ENCODE measurements at places on chromosomes 2 and 18.

DNA sequence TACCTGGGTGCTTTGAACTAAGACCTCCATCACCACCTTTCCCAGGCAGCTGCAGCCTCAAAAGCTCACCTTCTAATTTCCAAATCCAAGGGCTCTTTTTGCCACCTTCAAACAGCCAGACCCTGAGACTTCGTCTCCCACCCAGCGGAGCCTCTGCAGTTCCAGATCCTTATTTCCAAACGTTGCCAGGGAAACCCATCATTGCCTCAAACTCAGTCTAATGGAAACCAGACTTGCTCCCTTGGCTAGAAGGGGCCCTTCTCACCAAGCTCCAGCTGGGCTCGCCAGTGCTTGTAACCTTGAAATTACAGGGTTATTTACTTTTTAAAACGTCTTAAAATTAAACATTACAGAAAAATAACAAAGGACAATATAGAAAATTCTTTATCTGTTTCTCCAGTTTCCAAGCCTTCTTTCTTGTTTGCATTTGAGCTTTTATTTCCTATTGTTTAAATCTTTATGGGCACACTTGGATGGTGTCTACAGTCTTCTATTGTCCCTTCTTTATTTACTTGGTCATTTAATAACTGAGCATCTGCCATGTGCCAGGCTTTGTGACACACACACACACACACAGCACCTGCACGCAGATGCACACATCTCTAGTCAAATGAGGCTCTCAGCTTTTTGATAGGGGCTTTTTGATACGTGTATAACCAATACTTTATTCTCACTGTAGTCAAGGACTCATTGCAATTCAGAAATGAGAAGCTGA lies 36.1 kb downstream of the TRPM8 start:
- DNase-seq, result no peak

DNA sequence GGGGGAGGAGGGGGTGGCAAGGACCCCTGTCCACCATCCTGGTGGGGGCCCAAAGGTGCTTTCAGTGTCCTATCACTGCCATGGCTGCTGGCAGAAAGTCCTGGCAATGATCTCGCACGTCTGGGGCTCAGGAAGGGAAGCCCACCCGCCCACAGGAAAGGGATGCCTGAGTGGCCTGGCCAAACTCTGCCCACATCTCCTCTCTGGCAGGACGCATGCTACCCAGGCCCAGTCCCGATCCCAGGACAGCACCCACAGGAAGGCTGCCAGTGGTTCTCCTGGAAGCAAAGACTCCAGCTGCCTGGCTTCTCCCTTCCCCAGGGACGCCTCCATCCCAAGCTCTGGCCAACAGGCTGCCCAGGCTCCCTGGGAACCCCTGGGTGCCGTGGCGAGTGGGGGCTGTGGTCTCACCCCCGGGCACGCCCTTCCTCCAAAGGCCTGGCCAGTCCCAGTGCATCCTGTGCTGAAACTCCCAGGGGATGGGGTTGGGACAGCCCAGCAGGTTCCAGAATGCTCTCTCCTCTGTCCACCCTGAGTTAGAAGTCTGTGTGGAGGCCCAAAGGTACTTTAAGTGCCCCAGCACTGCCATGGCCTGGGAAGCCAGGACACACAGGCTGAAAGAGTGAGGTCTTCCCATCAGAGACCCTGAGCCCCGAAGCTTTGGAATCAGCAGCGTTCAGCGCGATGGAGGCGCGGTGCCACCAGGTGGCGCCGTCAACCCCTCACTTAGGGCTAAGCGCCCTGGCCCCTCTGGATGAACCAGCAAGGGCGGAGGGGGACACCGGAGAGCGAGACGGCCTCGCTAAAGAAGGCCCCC lies 29.8 kb upstream of the TAF1B start:
- peak; percentile 41 for DNase-seq

- no peak for DNase-seq
These were observed 28.7 kb upstream of the CABLES1 start for GRCh38 chr18:23106575-23106974.

DNA sequence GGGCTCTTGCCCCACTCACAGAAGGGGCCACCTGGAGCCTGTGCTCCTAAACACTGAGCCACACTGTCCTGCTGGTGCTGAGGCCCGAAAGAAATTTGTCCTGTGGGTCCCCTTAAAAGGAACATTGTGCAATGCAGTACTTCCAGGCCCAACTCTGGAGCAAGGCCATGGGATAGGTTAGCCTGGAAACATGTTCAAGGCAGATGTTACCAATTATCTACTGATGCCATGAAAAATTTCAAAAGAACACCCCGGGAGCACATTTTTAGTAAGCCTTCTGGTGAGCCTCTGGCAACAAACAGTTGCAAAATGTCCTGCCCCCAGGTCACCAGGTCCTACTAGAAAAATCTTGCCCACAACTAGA lies 12.3 kb upstream of the PTMA start:
- DNase-seq, result no peak

GRCh38 chr2:217085543-217085942 lies 225.7 kb upstream of the TNP1 start:
- no peak for DNase-seq

- no peak for DNase-seq
These were observed 44.0 kb upstream of the UBE2F start for GRCh38 chr2:237922641-237923361.

DNA sequence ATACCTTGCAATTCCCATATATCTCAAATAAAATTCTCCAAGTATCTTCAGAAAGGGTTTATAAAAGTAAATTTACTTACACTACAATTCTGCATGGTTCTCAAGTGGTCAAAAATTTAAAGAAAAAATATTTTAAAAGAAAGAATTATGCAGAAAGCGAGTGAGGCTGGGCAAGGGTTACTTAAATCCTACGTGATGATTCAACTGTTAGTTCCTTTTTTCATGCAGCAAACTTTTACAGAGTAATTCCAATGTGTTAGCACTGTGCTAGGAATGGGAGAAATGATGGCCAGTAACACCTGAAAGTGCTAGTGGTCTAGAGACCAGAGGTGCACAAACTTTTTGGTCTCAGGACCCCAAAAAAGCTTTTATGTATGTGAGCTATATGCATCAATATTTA lies 133.4 kb downstream of the ATAD2B start:
- no peak for DNase-seq

DNA sequence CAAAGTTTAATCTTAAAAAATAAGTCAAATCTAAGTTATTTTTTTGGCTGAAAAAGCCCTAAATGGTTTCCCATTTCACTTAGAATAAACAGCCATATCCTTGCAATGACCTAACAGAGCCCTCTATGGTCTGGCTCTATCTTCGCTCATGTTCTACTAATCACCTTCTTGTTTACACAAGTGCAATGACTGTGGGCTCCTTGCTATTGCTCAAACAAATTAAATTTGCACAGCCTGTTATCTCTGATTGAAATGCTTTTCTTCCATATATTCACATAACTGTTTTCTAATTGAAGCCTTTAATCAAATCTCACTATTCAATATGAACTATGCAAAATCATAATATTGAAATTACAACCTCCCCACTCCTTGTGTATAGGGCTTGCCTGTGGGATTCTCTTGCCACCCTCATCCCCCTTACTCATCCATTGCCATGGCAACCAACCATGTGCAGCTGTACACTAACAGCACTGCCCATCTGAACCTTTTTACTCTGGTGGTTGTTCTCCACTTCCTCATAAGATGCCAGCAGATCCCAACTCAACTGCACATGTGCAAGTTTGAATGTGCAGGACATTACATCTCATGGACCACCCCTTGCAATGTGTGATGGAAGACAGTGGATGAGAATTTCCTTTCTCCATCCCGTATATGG lies 1083.2 kb downstream of the SOCS6 start:
- DNase-seq, result no peak

GRCh38 chr2:230602562-230603230 lies 109.9 kb upstream of the CAB39 start:
- peak; percentile 23 for DNase-seq

DNA sequence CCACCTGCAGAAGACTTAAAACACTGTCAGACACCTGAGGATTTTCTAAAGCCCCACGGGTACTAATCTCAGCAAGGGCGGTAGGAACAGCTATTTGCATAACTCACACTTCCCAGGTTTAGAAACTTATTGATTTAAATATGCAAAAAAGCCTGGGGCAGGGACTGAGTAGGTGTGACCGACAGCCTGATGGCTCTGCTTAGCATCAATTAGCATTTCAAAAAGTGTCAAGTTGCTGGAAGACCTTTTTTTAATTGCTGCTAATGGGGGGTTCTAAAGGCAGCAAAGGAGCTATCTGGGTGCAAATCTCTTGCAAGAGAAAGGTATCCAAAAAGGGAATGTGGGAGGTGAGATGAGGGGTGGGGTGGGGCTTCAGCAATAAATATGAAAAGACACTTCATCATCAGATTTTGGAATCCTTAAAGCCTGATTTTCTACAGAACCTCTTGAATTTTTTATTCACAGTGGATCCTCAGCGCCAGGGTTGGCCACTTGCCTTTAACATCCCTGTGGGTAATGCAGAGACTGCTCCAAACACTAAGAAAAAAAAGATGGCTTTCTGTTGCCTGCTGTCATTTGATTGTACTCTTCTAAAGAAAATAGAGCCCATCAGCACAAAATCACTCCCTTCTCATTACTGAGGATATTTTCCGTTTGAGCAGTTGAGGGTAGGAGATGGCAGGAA lies 121.1 kb upstream of the RMP24 start:
- no peak for DNase-seq

DNA sequence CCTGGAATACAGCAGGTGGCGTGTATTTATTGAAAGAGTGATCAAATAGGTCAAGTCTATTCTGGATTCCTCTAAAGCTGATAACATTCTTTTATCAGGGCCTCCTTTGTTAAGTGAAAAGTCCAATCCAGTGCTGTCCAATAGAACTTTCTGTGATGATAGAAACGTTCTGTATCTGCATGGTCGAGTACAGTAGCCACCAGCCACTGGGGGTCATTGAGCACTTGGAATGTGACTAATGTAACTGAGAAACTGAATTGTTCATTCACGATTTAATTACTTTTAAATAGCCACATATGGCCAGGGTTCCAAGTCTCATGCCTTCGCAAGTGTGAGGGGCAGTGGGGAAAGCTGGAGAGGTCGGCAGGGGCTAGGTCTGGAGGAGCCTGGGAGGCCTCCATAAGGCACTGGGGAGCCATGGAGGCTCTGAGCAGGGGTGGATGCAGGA lies 20.5 kb downstream of the SH2D6 start:
- DNase-seq, result no peak

- no peak for DNase-seq
These were observed 42.6 kb downstream of the FAP start for GRCh38 chr2:162200636-162201035.

GRCh38 chr2:156332284-156332533 lies 312 bp downstream of the NR4A2 start:
- no peak for DNase-seq

DNA sequence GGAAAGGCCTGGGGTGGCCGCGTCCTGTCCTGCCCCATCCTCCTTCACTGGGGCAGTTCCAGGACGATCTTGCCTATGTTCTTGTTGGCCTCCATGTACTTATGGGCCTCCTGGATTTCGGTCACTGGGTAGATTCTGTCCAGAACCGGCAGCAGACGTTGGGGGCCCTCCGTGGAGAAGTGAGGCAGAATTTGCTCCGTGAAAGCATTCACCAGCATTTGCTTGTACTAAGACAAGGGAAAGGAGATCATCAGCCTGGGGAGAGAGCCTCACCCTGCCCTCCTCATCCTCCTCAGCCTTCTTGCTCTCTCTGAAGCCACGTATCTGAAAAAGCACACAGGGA lies 1.4 kb upstream of the SF3B6 start:
- DNase-seq, result no peak

GRCh38 chr18:74567822-74568221 lies 29.8 kb upstream of the ZNF407 start:
- no peak for DNase-seq
